Femur (tissue), 1 donor: ENCODE measurements at places on chromosomes 11 and 22.

DNA sequence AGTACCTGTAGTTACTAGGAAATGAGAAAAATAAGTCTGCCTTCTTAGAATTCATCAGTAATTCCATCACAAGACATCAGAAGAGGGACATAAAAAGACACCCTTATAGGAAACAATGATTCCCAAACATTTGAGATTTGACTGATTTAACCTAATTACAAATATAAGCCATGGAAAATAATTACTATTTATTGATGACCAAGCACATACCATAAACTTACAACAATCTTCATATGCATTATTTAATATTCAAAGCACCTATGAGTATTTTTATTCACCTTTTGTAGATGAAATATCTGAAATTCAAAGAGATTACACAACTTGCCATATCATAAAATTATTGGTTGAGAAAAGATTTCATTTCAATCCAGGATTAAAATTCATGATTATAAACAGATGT is 14.6 kb upstream of the OR52D1 start:
- DNase-seq, result no peak

- peak; percentile 1 for DNase-seq
Observed at GRCh38 chr11:2982214-2982613, 9.9 kb downstream of the NAP1L4 start.

GRCh38 chr22:49010070-49010863 is 817.4 kb downstream of the BRD1 start:
- DNase-seq, result no peak

GRCh38 chr22:42895087-42895486 is 38.0 kb upstream of the ARFGAP3 start:
- no peak for DNase-seq

DNA sequence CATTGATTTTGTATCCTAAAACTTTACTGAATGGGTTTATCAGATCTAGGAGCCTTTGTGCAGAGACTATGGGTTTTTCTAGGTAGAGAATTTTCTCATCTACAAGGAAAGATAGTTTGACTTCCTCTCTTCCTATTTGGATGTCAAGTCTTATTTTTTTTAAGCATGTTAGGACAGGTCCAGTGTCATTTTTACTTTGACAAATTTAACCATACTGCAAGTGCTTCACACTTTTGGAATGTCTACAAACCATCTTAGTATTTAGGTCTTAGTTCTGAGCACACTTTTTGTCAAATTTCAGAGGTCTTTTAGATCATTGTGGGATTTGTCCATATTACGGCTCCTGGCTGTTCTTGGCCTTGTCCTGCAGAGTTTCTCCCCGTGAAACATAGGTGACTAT is 715.2 kb upstream of the RAG2 start:
- DNase-seq, result no peak

- peak; percentile 85 for DNase-seq
Observed at GRCh38 chr11:126339863-126340434, 15.5 kb upstream of the ST3GAL4 start.

GRCh38 chr22:19052941-19053541 is 69.2 kb downstream of the DGCR2 start:
- DNase-seq, result no peak

DNA sequence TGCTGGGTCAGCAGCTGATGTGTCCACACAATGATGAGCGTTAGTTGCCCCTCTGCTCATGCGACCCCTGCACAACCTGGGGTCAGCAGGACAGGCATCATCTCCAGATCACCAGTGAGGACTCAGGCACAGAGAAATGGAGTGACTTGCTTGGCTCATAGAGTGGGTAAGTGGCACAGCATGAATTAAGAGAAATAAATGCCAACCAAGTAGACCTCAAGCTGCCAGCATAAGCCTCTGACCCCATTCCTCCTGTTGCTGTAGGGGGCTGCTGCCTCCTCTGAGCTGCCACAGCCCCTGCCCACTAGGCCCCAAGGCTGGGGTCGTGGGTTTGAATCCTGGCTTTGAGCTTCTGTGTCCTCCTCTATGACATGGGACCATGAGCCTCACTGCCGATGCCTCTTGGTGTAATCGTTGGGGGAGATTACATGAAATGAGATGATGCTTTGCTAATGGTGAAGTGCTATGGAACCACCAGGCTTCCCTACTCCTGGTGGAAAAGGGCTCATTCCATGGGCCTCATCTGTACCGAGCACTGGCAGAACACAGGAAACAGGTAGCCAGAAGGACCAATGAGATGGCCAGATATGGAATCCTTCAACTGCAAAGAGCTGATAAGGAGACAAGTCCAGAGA is 33.6 kb downstream of the LRRC32 start:
- no peak for DNase-seq

DNA sequence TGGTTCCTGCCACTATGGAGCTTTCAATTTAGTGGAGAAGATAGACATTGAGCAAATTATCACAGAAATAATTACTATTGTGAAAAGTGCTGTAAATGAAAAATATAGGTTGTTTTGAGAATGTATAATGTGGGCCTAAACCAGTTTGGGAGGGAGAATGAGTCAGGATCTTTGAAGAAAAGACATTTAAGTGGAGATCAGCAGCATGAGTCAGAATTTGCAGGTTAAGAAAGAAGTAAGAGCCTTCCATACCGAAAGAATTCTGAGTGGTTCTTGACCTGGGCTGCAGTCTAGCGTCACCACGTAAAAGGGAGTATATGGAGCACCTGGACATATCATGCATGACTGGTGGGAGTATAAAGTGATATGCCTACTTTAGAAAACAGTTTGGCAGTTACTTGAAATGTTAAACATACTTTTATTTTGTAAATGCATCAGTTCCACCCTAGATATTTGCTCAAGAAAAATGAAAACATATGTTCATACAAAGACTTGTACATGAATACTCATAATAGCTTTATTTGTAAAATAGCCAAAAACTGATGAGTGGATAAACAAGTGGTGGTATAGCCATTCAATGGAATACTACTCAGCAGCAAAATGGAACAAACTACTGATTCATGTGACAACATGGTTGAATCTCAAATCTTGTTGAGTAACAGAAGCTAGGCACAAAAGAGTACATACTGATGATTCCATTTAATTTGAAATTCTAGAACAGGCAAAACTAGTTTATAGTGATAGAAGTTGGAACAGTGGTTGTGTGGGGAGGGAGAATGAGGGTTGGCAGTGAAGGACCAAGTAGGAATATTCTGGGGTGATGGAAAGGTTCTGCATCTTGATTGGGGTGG is 99.2 kb downstream of the STIM1 start:
- DNase-seq, result no peak

- DNase-seq, result peak; percentile 55
Observed at GRCh38 chr11:119341222-119342022, 739 bp upstream of the C1QTNF5 start.

DNA sequence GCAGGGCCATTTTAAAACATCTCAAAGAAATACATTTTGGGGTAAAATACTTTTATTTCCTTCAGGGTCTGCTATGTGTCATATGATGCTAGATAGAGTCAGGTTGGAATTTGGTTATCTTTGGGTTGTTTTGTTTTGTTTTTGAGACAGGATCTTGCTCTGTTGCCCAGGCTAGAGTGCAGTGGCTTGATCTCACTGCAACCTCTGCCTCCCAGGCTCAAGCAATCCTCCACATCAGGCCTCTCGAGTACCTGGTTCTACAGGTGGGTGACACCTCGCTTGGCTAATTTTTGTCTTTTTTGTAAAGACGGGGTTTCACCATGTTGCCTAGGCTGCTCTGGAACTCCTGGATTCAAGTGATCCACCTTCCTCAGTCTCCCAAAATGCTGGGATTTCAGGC is 17.3 kb downstream of the DENND5A start:
- no peak for DNase-seq

- no peak for DNase-seq
Observed at GRCh38 chr11:117903505-117904382, 25.5 kb downstream of the TMPRSS13 start.

DNA sequence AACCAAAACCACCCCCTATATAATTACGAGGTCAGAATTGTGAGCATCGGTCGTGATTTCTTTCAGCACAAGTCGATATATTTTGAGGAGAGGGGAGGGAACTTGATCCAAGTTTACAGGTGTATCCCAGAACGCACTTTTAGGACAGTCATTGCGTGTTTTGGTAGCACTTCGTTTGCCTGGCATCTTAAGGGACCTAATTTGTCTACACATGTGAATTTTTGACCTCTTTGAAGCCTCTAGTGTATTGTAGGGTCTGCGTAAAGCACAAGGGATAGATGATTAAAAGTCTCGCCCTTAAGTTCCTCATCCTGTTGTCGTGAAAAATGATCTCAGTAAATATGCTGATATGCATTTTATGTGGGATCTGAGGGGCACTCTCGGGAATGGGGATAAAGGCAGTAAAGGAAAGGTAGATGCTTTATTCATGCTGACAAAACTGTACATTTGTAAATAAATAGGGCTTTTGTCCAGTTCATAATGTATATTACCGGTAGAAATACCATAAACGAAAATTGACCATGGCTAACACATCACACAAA is 632 bp upstream of the CCDC34 start:
- DNase-seq, result no peak

- no peak for DNase-seq
Observed at GRCh38 chr22:44014241-44014640, 9.9 kb upstream of the PARVB start.

GRCh38 chr11:1150769-1151365 is 6.9 kb upstream of the MUC5AC start:
- no peak for DNase-seq

GRCh38 chr11:7222619-7223018 is 29.1 kb upstream of the SYT9 start:
- no peak for DNase-seq

DNA sequence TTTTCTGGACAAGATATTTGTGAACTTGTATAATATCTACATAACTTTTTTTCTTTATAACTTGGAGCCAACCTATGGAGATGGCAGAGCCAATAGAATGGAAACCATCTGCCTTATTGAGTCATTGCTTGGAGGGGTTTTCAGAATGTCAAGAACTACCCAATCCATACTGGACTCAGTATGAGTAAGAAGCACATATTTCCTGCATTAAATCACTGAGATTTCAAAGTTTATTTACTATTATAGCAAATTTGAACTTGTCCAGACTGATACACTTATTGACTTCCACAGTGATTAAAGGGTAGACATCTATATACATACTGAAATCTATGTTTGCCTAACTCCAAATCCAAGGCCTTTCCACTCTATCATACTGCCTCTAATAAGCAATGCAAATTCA is 704.0 kb downstream of the KCNA4 start:
- no peak for DNase-seq

GRCh38 chr11:116691771-116692177 is 81.0 kb downstream of the BUD13 start:
- peak; percentile 47 for DNase-seq

DNA sequence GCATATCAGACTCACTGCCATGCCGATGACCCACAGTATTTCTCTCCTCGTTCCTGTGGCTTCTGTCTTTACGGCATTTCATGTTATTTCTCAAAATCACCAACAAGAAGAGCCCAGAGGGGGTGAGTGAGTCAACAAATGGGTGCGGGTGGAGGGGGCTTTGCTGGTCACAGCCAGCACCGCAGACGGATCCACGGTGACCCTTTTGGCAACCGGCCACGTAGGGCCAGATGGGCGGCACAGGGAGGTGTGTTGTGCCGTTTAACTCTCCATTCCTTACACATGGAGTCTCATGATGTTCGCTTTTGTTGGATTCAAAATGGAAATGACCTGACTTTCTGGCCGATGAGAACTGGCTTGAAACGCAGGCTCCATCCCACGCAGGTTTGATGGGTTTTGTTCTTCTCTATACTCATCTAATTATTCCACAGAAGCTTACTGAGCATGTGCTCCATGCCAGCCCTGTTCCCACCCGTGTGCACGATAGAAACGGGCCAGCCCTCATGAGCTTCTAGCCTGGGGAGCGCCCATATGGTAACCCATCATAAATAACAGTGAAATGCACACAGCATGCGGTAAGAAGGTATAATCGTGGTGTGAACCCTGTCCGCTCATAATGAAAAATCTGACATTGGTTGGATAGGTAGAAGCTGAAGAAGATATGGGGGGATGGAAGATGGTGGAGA is 319.9 kb downstream of the BRD1 start:
- no peak for DNase-seq

- DNase-seq, result no peak
Observed at GRCh38 chr11:82843057-82843795, 57.0 kb downstream of the PRCP start.
